Stimulated activated CD8-positive, alpha-beta memory T cell treated with anti-CD3 and anti-CD28 coated beads, Interleukin-15, amount 100 ng/mL, for 4 hours (primary cell): ENCODE measurements at places on chromosomes 5 and 9.

- no peak for DNase-seq
Observed at GRCh38 chr5:134101686-134102439, 12.6 kb upstream of the TCF7 start.

GRCh38 chr9:83583151-83584014 lies 39.6 kb upstream of the IDNK start:
- DNase-seq: no peak

DNA sequence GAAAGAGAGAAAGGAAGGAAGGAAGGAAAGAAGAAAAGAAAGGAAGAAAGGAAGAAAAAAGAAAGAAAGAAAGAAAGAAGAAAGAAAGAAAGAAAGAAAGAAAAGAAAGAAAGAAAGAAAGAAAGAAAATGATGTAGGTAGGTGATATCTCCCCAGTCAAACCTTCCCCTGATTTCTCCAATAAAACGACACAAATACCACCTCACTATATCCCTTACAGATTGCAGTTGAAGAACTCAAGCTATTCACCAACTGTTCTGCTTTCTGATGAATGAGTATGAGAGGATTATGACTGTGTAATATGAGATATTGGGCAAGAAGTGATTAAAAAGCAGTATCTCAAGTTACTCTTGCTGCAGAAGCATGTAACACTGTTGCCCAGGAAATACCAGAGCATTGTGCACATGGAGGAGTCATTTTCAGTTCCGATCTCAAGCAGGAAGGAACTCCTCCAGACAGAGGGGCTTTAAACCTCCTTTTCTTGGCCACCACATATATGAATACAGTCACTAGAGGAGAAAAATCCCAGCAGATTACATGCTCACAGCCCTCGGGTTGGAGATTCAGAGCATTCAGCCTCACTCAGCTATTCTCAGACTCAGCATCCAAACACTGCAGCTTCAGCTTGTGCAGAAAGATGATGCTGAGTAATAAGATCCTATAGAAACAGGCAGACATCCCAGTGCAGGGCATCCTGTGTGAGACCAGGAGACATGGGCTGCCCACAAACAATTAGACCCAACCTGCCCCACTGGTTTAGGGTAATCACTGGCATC lies 61.4 kb downstream of the UGCG start:
- DNase-seq: no peak

- no peak for DNase-seq
Observed at GRCh38 chr9:37026931-37027581, 7.0 kb downstream of the PAX5 start.

DNA sequence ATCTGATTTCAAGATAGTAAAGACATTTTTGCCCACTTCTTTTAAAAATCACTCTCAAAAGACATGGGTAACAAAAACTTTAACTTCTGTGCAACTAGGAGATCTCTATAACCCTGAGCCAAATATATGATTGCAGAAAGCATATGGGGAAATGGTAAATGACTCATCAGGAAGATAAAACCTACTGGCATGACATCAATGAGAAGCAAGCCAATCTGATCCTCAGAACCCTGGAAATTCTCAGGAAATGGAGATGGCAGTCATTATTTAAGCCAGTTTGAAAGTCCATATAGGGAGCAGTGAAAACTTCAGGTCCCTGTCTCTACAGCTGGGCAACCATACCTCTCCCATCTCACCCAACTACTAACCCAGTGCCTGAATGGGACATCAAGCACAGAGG lies 249.7 kb upstream of the NREP start:
- no peak for DNase-seq

DNA sequence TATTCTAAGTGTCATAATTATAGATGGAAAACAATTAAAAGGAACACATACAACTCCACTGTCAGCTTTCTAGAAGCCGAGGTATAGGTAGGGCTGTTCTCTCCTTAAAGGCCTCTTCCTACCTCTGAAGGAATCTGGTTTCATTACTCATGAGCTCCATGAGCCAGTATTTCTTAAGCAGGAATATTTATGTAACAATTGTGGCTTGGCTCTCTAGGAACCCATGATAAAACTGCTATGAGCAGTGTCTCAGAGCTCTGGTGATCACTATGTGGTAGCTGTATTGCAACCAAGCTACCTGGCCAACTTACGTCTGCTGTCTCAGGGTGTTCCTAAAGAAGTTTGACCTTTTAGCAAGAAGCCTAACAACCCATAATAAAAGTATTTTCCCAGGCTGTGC lies 157.7 kb downstream of the CEP120 start:
- DNase-seq: no peak

- no peak for DNase-seq
Observed at GRCh38 chr9:69674112-69674685, 2.0 kb upstream of the APBA1 start.

DNA sequence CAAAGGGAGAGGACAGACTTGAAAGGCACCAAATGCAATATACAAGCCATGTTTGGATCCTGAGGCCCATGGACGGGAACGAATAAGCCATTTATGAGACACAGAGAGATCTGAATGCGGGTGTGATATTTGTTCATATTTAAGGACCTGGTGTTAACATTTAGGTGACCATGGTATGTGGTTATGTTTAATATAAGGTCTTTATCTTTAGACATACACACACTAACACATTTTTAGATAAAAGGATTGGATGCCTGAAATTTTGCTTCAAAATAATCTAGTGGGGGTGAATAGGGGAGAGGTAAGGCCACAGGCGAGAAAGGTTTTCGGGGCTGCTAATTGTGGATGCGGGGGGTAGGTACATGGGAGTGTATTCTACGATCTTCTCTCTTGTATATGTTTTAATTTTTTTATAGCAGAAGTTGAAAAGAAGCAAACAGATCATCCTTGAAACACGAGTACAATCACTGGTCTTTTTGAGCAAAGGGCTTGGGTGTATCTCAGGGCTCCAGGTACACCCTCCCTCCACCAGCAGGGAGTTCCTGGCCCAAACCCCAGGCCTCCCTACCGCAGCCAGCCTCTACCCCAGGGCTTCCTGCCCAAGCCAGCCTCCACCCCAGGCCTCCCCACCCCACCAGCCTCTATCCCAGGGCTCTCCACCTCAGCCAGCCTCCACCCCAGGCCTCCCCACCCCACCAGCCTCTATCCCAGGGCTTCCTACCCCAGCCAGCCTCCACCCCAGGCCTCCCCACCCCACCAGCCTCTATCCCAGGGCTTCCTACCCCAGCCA lies 12.2 kb downstream of the AKNA start:
- DNase-seq: no peak

DNA sequence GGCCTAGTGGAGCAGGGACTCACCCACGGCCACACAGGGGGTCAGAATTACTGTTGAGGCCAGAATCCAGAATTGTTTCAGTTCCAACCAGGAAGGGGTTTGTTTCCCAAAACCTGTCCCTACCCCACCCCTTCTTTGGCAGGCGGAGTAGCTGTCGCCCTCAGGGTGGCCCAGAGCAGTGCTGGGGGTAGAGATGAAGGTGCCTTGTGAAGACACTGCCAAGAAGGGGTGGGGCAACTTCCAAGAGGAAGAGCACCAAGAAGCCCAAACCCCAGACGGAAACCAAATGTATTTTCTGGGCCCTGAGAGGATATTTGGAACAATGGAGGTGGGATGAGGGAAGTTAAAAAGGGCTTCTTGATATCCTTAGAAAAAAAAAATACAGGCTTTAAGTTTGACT lies 11.4 kb upstream of the NDST1 start:
- DNase-seq: no peak
